Activated CD8-positive, alpha-beta T cell treated with anti-CD3 and anti-CD28 coated beads for 36 hours (primary cell): ENCODE measurements at places on chromosomes 5 and 9. TPM values are rescaled to one million over a fixed set of nuclear protein-coding genes. Genes with fewer than 3 reads are reported as not detected.

The CCL27 gene
- total RNA-seq = not detected

- DNase-seq = no peak
Measured at GRCh38 chr5:4375640-4376039, 764.5 kb upstream of the ADAMTS16 start.

DNA sequence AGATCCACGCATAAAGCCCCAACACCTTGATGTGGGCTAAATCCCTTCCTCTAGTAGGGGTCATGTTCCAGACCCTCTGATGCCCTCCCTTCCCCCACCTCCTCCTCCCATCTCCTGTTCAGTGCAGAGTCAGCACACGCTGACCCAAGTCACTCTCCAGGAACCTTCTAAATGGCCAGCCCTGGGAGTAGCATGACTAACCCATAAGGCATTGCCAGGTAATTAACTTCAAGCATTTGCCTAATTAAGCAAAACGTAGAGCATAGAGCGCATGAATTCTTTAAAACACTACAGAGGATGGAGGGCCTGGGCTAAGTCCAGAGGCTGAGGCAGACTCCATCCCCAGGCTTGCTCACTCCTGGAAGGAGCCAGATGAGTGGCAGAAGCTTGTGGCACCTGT lies 276.3 kb upstream of the MSX2 start:
- DNase-seq = no peak

GRCh38 chr9:95157481-95158151 lies 159.9 kb downstream of the FANCC start:
- DNase-seq = no peak

- DNase-seq = no peak
Measured at GRCh38 chr9:72618811-72619210, 97.4 kb downstream of the TMC1 start.

DNA sequence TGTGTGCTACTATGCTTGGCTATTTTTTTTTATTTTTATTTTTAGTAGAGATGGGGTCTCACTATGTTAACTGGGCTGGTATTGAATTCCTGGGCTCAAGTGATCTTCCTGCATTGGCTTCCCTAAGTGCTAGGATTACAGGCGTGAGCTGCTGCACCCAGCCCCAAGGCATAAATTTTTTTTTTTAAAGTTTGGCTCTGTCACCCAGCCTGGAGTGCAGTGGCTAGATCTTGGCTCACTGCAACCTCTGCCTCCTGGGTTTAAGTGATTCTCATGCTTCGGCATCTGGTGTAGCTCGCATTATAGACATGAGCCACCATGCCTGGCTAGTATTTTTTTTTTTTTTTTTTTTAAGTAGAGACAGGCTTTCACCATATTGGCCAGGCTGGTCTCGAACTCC lies 70.3 kb downstream of the RAB24 start:
- no peak for DNase-seq
